ENCODE measurements at places on chromosomes 7 and 10.

DNA sequence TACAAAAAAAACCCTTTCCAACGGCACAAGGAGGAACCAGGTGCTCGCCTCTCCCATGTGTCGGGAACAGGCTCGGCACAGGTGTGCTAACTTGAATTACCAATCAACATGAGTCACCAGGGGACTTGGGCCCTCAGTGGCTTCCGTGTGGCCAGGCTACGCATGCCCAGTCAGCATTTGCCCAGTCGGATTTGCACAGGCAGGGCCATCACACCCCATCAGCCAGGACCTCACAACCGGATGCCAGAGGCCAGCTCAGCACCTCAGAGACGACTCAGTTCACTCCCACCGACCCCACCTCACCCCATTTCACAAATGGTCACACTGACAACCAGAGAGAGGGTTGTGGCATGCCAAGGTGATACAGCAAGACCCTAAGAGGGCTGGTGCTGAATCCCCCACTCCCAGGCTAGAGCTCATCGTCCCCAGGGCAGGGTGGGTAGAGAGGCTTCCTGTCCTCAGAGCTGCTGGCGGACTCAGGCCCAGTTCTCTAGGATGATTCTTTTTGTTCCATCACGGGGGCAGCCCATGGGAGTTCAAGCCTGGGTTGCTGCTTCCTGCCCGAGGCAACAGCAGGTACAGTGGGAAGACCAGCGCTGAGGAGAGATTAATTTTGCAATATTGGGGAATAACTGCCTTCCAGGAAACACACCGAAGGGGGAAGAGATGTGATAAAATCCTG lies 13.6 kb downstream of the ANXA11 start:
- DNase-seq, result no peak

- DNase-seq, result no peak
Observed at GRCh38 chr10:4687397-4687796, 138.6 kb upstream of the AKR1E2 start.

- DNase-seq, result no peak
Observed at GRCh38 chr10:75916906-75917305, 485.5 kb downstream of the LRMDA start.

DNA sequence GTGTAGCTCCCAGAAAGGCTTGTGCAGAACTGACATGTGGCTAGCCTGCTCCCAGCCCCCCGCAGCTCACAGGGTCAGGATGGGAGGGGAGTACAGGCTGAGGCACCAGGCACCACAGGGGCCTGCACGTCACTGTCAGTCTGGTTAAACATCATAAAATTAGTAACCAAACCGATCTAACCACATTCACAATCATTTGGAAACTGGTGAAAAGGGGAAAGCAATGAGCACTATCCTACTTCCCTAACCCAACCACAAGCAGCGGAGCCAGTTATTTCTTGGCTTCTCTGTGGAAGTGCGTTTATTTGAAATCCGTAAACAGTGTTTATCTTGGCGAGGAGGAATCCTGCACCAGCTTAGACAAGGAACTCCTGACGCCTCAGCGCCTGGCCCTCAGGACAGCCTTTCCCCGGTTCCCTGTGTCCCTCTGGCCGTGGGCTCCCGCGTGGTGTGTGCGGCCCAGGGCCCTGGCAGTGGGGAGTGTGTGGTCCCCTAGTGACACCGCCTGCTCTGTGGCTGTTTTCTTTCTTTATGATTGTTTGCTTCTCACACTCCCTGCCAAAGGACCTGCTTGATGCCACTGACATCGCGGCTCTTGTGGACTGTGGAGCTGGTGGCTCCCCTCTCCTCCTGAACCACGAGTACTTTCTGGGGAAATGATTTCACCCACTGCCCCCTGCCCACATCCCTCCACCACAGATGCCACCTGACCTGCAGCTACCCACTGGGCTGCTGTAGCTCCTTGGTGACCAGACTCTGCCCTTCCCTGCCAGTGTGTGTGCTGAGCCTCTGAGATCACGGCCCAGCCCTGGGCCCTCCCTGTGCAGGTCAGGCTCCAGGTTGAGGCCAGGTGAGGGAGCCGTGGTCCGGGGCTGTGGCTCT lies 38.0 kb downstream of the INPP5A start:
- DNase-seq, result no peak

DNA sequence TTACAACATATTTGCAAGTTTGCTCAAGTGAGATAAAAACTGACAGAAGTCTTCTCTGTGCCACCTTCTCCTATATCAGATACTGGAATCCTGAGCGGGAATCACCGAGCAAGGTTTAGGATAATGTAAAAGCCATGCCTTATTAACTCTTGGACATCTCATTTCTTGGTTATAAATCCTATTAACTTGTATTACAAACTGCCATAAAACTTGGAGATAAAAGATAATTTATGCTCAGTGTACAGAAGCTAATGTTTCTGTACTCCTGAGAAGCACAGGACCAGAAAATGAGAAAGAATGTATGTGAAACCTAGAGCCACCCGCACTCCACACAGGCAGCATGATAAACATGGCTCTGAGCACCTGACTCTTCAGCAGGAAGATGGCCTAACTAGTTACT lies 181.2 kb upstream of the NOBOX start:
- DNase-seq, result no peak

DNA sequence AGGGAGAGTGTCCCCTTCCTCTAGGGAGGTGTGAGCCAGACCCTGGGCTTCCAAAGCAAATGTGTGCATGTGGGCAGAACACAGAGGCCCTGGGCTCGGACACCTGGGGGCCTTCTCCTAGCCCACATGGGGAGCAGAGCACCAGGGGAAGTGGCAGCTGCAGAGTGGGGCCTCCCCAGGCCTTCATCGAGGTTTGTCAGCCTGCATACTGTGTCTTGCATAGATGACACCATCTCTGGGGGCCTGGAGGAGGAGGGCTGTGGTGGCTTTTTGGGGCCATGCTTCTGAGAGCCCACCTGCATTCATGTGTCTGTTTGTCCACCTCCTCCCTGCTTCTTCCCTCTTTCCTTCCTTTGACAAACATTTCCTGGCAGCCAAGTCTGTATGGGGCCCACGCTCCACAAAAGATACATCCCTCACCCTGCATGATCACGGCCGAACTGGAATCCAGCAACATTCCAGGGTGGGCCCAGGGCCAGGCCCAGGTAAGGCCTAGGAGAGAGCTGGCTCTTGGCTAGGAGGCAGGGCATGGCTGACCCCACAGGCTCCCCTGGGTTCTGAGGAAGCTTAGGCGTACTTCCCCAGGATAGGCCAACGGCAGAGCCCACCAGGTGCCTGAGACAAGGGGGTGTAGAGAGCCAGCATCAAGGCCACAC lies 79.2 kb downstream of the ZMIZ1 start:
- DNase-seq, result no peak

GRCh38 chr10:118045837-118046394 lies 825 bp downstream of the RAB11FIP2 start:
- DNase-seq, result peak; percentile 12

GRCh38 chr7:45567713-45568112 lies 6.5 kb upstream of the ADCY1 start:
- no peak for DNase-seq

DNA sequence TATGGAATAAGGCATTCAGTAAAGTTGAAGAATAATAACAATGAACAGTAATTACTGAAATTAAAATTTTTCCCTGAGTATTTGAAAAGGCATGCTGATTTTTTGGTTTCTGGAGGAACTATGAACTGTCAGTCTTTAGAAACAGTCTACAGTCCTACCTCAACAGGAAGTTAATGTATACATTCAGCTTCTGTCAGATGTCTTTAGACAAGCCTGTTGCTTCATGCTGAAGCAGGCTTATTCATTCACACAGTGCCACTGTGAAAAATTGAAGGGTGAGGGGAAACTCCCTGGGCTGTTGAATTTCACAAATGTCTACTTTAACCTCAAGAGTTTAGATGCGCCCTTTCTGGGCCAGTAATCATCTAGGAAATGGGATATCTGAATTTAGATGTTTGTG lies 3.5 kb downstream of the NRF1 start:
- DNase-seq, result no peak

- DNase-seq, result peak; percentile 66
Observed at GRCh38 chr10:61662794-61663259, at the start of gene CABCOCO1. Gene CABCOCO1 (plus strand): TSS chr10:61662929. CDS start chr10:61662973, 44 bp downstream.

- DNase-seq, result no peak
Observed at GRCh38 chr7:17307558-17307957, 9.1 kb downstream of the AHR start.

DNA sequence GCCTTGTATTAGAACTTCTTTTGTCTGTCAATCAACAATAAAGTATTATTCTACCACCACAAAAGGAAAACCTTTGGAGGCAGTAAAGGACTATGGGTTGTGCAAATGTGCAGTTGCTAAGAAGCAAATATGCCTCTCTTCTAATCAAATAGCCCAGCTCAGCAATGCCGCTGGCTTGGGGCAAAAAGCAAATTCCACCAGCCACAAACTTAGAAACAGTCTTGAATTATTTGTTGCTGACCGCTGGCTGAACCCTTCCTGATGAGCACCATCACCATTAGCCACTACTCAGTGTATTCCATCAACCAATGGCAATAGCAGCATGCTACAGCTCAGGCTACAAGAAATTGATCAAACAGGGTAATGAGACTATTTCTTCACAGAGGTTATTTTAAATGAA lies 51.0 kb downstream of the SKAP2 start:
- no peak for DNase-seq

GRCh38 chr7:32868116-32868515 lies 23.4 kb downstream of the KBTBD2 start:
- DNase-seq, result no peak

DNA sequence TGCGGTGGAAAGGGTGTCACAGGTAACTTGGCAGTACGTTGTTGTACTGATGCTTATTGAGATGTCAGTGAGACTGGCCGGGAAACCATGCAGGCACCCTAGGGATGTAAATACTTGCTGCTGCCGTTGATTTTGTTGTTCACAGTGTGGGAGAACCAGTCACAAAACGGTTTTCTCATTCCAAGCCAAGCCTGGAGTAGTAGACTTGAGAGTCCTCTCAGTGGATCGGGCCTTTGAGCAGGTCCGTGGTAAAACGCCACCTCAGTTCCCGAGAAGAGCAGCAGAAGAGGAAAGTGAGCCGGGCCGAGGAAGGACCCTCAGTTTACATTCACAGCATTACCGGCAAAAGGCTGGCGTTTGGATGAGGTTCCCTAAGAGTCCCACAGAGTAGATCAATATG lies 1.1 kb downstream of the JAKMIP3 start:
- DNase-seq, result no peak

DNA sequence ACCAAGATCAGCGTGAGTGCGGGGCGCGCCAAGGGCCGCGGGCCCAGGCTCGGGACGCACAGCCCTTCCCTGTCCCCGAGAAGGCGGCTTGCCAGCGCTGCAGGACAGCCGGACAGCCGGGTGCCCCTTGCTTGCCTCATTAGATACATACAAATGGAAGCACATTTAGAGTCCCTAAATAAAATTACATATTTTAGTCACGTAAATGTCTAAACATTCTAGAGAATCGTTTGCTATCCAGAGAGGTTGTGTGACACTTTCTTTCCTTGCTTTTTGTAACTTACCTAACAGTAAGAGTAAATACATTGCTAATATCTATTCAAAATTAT lies 4.8 kb downstream of the VSTM2A start:
- DNase-seq, result no peak

All from SHP77 (cell line).